LHCN-M2 (cell line): ENCODE measurements at places on chromosomes 4 and X. TPM values are rescaled to one million over a fixed set of nuclear protein-coding genes. Genes with fewer than 3 reads are reported as not detected.
A peak's percentile ranks its signal among the peaks of the same experiment; 100 is the strongest.

- DNase-seq = peak; percentile 58
Measured at GRCh38 chrX:10900585-10901289, 210.4 kb upstream of the HCCS start.

DNA sequence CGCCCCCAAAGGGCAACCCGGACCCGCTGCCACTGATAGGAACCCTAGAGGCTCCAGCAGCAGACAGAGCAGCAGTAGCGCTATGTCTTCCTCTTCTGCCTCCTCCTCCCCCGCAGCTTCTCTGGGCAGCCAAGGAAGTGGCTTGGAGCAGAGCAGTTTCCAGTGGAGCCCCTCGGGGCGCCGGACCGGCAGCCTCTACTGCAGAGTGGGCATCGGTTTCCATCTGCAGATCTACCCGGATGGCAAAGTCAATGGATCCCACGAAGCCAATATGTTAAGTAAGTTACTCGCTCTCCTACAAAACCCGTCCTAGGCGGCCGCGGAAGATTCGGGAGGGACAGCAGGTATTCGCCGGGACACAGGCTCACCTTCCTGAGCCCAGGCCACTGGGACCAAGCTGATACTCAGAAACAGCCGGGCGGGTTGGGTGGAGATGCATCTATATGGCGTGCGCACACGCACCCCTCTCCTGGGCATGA is 477 bp downstream of the FGF5 start:
- peak; percentile 69 for DNase-seq

GRCh38 chr4:130640592-130640991 is 1544.6 kb downstream of the C4orf33 start:
- no peak for DNase-seq

Gene IQCM
- total RNA-seq = 0.17 TPM in 1 of 2 replicates, not detected in the other

DNA sequence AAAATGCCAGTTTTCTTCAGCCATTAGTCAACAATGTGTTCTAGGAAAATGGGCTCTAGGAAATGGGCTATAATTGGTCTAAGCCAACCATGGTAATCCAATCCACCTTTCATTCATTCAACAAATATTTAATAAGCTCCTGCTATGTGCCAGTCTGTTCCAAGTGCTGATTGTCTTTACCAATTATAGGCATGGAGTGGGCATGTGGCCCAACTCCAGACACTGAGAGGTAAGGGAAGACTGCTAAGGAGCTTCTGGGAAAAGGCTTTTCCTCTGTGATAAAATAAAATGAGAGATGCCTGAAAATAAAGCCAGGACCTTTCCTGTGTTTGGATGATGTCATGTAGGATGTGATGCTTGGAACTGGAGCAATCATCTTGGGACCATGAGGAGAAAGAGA is 43.3 kb downstream of the HOPX start:
- DNase-seq = peak; percentile 29

GRCh38 chr4:2497931-2498330 is 29.0 kb downstream of the RNF4 start:
- DNase-seq = no peak

Gene RNF4
- 72.6 and 76.3 TPM in 2 replicates for total RNA-seq

DNA sequence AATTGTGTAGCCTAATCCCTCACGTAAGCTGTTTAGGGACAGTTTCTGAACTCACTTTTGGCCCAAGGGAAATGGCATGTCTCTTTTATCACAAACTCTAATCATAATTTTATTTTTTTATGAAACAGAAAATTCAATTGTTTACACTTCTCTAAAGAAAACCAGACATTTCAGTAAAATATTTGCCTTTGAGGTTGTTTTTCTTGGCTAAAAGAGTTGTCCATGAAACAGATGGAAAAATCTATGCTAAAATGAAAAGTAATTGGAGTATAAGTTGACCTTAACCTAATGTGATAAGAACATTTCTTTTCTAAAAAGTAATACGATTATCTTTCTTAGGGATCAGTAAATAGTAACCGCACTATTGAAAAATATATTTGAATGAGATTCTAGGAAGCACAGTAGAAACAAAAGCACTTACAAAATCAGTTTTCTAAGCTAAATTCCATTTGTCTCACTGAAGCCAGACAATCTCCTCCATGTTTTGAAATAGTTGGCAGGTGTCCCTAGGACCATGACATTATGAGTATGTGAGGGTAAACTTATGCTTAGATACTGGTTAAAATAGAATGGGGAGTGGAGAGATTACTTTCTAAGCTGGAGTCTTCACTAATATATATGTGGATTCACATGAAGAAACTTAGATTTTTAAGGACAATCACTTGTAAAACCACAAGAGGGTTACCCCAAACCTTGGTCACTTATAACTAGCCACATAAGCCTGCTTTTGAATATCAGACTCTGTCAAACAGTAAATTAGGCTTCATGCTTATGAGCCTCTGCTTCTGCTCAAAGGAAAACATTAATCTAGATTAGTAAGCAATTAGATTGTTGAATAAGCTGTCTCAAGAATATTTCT is 20.1 kb upstream of the TET2 start:
- DNase-seq = no peak

- peak; percentile 54 for DNase-seq
Measured at GRCh38 chr4:169619518-169619957, 840 bp upstream of the CLCN3 start.

DNA sequence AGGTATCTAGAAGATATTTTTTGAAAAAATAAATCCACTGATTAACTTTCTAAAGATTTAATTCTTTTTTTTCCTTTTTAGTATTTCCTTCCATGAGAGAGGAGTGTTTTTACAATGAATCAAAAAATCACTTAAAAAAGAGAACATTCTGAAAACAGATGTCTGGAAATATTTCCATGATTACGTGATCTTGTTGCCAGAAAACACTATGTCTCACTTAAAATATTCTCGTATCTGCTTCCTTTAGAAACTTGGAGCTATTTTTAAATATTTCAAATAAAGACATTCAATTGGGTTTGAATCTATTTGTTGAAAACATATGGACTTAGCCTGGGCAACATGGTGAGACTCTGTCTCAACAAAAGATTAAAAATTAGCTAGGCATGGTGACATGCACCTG is 232.8 kb upstream of the RASGEF1B start:
- no peak for DNase-seq

Gene C1QTNF7
- total RNA-seq = not detected in 2 replicates

Gene CTAG1A
- total RNA-seq = not detected in 2 replicates

GRCh38 chr4:16582036-16582435 is 316.4 kb downstream of the LDB2 start:
- no peak for DNase-seq

DNA sequence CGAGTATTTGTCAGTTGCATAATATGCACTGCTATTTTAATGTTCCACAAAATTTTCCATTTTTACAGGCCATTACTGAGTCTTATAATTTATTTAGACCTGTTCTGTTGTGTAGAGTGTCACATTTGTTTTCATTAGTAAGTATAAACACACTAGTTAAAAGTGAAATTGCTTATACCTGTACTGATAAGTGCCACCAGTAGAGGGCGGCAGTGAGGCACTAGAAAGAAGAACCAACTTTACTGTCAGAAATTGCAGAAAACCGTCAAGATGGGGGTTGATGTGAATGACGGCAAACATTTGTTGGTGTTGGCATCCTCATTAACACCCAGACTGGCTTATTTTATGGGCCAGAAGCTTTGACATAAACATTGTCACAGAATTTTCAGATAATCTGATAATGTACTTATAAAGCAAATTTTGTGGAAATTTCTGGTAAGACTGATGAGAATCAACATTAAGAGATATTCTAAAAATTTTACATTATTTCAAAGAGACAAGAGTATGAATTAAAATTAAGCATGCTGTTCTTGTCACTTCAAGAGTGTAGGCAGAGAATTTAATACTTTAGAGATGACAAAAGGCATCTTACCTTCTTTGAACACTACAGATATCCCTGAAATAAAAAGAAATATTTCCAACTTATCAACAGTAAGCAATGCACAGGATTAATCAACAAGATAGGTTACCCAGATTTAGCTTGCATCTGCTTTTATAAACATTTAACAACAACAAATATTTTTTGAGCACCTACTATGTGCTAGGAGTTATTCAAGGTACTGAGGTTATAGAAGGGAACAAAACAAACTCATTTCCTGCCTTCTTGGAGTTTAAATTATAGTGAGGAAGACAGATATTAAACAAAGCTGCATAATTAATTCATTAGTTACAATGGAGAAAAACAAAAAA is 24.9 kb downstream of the ALPK1 start:
- peak; percentile 68 for DNase-seq

DNA sequence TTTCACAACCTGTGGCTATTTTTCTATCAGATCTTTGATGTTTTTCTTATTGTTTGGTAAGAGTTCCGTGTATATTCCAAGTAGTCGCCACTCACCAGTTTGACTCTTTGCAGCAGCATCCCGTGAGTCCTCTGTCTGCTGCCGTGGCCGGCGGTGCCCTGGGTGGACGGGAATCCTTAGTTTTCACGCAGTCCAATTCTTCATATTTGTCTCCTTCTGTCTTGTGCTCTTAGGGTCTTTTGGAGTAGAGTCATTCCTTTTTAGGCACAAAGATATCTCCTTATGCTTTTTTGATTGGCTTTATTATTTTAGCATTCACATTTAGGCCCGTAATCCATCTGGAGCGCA is 94.9 kb upstream of the MSX1 start:
- DNase-seq = no peak

DNA sequence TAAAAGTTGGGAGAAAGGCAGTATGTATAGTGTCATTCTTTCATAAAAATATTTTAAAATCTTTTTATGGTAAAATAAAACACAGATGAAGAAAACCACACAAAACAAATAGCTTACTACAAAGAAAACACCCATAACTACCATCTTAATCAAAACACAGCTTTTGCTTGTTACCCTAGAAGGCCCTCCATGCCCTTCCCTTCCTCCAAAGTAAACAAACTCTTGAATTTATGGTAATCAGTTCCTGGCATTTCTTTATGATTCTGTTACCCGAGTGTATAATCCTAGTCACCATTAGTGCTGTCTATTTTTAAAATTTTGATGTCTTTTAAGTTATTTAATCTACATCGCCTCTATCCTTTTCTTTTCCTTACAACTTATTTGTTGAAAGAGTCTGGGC is 170.9 kb downstream of the APBB2 start:
- no peak for DNase-seq

- DNase-seq = no peak
Measured at GRCh38 chrX:41351923-41352322, 18.0 kb downstream of the DDX3X start.

DNA sequence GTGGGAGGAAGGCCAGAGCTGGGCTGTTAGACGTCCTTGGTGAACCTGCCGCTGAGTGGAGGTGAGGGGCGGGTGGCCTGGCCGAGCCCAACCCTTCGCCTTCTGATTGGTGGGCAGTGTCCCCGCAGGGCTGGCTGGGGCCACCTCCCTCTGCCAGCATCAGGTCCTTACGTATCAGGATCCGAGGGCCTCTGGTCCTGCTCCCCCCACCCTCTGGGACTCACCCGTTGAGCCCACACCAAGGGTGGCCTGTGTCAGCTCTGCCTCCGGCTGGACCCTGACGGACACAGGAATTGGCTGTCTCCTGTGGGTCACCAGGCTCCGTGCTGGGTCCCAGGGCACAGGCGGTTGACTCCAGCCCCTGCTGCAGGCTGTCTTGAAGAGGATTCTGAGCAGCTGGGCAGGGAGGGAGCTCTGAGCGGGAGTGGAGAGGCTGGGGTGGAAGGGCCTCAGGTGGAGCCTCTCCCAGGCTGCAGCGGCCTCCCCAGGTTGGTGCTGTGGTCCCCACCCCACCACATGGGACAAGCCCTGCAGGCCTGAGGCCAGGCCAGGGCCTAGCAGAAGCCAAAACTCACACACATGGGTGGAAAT is 58.4 kb upstream of the NKX1-1 start:
- DNase-seq = no peak

- DNase-seq = peak; percentile 9
Measured at GRCh38 chrX:16120431-16120830, 2.9 kb upstream of the GRPR start.

DNA sequence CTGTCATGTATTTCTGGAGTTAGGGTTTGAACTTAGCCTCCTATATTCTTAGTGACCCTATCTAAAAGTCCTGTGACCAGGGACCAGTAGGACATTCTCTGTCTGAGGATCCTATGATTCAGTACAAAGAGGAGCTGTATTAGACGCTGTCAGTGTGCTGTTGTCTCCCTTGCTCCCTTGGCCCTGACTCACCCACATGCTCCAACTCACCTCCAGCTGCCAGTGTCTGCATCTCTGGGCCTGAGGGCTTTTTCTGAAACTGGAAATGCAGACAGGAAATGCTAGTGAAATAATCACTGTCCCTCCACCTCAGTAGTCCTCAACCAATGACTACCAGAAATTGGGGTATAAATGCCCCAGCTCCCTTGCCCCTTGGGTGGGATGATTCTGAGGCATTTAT is 535.3 kb upstream of the RPS6KA3 start:
- DNase-seq = peak; percentile 5

- DNase-seq = no peak
Measured at GRCh38 chrX:86039625-86040568, 7.5 kb downstream of the CHM start.

DNA sequence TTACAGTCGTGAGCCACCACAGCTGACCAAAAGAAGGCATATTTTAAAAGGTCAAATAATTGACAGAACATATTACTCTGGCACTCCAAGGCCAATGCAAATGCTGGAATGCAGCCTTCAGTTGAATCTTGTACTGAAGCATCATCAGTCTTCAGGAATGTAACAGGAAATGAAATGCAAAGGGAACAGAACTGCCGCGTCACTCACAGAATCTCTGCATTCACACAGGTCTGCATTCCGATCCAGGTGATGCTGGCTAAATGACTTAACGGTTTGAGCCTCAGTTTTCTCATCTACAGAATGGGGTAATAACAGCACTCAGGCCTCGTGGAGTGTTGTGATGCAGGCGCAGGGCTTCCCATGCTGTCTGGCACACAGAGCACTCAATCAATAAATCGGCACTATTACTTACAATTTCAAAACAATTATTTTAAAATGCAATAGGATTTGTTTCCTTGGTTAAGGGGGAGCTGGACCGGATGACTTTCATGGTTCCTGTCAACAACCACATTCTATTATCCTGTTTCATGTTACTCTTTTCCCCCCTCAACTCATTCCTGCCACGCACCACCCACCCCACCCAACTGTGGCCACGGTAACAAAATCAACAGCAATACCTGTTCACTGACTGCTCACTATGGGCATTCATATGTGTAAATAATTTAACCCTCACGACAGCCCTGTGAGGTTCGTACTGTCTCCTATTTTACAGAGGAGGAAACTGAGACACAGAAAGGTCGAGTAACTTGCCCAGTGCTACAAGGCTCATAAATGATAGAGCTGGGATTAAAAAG is 32.4 kb downstream of the IGFBP7 start:
- no peak for DNase-seq

Gene TMEM164
- 20.5 and 24.0 TPM in 2 replicates for total RNA-seq

GRCh38 chr4:10655968-10656367 is 28.6 kb downstream of the CLNK start:
- DNase-seq = peak; percentile 74

GRCh38 chrX:13487731-13488505 is 81.5 kb upstream of the EGFL6 start:
- peak; percentile 89 for DNase-seq

Gene RHOXF2
- not detected in 2 replicates for total RNA-seq
